ENCODE measurements at places on chromosomes 12 and 14. TPM values are rescaled to one million over a fixed set of nuclear protein-coding genes. Genes with fewer than 3 reads are reported as not detected.

DNA sequence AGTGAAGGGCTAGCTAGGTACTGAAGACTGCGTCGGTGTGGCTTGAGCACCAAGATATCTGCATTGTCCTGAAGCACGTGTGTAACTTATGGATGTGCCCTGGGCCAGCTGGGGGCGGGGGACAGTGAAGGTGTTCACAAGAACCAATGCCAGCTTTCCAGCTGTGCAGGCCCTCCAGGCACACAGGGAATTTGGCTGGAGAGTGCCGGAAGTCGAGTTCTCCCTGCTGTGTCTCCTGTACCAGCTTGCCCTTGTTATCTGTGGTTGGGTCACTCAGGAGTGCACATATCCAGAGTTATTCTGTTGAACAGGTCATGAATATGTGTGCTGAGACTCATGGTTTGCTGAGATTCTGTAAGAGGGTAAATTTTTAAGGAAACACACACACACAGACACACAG lies 75.9 kb upstream of the CRY1 start:
- no peak for ATAC-seq

DNA sequence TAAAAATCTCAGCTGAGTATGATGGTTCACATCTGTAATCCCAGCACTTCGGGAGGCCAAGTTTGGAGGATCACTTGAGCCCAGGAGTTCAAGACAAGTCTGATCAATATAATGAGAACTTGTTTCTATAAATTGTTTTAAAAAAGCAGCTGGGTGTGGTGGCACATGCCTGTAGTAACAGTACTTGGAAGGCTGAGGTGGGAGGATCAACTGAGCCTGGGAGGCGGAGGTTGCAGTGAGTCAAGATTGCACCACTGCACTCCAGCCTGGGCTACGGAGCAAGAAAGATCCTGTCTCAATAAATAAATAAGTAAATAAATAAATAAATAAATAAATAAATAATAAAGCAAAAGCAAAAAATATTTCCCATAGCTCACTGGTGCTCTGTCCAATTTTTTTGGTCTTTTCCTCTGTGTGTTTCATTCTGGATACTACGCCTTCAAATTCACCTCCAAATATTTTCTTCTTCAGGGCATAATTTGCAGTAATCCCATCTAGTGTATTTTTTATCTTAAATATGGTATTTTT lies 32.7 kb upstream of the SNX6 start:
- no peak for ATAC-seq

GRCh38 chr12:76957301-76957700 lies 78.5 kb upstream of the CSRP2 start:
- ATAC-seq = no peak

TMEM253 gene
- total RNA-seq = not detected

ISM2 gene
- not detected for total RNA-seq

GRCh38 chr12:97938031-97938430 lies 475.4 kb downstream of the RMST start:
- ATAC-seq = no peak

HOXC4 gene
- not detected for total RNA-seq

OAS3 gene
- 41.7 TPM for total RNA-seq

RNASE1 gene
- total RNA-seq = not detected

DNA sequence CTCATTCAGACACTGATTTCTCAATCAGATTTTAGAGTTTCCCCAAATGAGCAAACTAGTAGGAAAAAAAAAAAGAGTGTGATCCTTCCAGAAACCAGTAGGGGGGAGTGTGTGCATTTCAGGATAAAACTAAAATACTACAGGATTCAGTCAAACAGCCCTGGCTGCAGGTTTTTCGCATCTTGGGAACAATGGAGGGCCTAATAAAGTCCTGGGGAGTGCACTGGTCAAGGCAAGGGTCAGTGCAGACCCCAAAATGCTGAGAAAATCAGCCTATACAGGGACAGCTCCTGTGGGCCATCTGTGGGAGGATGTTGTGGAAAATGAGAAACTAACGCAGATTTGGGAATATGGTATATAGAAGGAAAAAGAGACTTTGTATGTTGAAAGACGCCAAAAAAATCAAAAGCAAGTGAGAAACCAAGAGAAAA lies 22.2 kb upstream of the ABCD4 start:
- ATAC-seq = no peak

DNA sequence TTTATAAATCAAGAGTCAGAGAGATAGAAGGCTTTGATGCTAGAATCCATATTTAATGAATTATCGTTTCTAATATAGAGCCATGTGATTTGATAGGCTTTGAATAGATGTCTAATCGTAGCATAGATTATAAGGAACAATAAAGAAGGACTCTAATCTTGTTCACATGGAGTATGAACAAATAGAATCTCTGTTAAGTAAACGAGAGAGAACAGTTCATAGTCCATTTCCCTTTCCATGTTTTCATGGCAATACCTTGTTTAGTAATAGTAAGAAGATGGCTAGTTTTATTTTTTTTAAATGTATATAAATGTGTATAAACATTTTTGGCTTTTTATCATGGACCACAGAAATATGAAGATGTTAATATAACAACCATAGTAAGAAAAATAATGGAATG lies 32.3 kb upstream of the RAD51AP1 start:
- no peak for ATAC-seq

IL26 gene
- 8.0 TPM for total RNA-seq

DNA sequence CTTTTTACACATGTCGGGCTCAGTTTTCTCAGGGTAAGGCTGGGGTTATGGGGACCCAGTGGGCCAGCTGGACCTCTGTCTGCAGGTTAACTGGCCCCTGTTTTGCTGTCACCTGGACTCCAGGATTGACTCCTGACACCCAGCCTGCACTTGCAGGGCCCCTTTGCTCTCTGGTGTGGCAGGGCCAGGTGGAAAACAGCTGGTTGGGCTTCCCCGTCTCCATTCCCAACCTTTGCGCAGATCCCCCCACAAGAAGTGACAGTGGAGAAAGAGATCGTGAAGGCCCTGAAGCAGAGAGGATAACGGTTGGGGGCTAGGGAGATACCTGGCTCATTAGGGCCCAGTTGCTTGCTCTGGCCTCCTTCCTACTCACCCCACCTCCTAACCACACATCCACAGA lies 1.5 kb upstream of the PPP1R1A start:
- ATAC-seq = no peak

DACT1 gene
- total RNA-seq = 2.8 TPM

ZNF385A gene
- 0.48 TPM for total RNA-seq

DNA sequence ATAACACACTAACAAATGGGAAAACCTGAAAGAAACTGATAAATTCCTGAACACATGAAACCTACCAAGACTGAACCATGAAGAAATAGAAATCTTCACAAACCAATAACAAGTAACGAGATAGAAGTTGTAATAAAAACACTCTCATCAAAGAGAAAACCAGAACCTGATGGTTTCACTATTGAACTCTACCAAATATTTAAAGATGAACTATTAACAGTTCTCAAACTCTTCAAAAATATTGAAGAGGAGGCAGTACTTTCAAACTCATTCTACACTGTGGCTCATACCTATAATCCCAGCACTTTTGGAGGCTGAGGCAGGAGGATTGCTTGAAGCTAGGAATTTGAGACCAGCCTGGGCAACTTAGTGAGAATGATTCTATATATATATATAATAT lies 48.4 kb upstream of the TMTC2 start:
- ATAC-seq = no peak

ITGB7 gene
- 187 TPM for total RNA-seq
